Vagina (tissue), 2 donors: ENCODE measurements at places on chromosomes 12 and 14.

- no peak for DNase-seq
Measured at GRCh38 chr12:107612508-107612907, 73.1 kb upstream of the PWP1 start.

GRCh38 chr14:93410893-93411292 lies 19.8 kb upstream of the UNC79 start:
- DNase-seq = no peak

DNA sequence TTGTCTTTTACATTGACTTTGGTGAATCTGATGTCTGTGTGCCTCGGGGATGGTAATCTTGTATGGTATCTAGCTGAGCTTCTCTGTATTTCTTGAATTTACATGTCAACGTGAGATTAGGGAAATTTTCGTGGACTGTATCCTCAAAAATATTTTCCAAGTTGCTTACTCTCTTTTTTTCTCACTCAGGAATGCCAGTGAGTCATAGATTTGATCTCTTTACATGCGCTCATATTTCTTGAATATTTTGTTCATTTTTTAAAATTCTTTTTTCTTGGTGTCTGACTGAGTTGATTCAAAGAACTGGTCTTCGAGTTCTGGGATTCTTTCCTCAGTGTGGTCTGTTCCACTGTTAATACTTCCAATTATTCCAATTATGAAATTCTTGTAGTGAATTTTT lies 207.7 kb downstream of the RAD51B start:
- no peak for DNase-seq

- no peak for DNase-seq
Measured at GRCh38 chr12:38328306-38328895, 11.8 kb downstream of the ALG10B start.

GRCh38 chr12:123744836-123745235 lies 17.3 kb upstream of the DNAH10 start:
- DNase-seq = no peak

DNA sequence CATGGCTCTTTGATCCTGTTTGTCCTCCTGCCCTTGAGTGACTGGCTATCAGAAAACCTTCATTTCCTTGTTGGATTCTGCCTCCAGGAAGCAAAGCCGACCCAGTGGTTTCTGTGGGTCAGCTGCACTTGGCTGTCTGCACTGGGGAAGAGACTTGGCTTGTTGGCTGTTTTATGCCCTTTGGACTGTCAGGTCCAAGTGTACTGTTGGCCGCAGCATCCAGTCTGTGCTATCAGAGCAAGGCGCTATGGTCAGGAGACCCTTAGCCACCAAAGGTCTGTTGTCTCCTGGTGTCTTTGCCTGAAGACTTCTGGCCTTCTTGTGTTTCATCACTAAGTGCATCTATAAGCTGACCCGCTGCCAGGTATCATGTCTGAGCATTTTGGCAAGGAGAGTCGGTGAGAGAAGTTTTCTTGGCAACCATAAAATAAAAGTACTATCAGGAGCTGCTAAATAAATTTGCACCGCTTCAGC lies 177.4 kb upstream of the HIF1A start:
- DNase-seq = no peak

DNA sequence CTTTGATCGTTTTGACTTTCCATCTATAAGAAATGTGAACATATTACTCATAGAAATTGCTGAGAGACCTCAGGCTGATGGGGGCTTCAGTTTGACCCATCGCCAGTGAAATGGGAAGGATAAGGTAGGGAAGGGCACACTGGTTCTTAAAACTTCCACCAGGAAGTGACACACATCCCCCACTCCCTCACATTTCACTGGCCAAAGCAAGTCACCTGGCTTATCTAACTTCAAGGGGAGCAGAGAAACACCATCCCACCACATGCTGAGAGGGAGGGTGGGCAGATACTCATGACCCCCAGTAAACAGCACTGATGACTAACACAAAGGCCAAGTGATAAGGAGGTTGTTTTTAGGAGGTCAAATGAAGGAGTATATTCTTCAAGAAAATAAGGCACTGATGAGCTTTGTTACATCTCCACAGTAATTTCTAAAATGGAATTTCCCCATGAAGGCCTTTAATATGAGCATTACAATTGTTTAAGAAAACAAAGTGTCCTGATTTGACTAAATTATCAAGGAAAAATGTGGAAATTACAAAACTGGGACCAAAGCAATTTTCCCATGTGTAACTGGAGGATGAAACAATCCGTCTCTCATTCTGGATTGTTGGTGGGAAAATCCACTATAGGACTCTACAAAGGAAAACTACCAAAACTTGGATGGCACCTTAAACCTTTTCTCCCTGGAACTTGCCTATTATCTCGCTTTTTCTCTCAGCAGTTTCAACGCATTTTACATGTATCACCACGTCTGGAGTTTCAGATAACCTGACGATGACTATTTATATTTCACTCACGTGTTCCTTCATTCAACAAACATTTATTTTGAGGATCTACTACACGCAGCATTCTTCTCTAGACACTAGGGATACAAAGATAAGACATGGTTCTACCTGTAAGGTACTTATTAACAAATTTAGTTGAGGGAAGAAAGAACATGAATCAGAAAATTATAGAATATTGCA lies 91.8 kb upstream of the EEA1 start:
- no peak for DNase-seq
